ENCODE measurements at places on chromosomes 16 and 17.

- DNase-seq: no peak
Observed at GRCh38 chr17:34504814-34505484, 74.4 kb upstream of the TMEM132E start.

DNA sequence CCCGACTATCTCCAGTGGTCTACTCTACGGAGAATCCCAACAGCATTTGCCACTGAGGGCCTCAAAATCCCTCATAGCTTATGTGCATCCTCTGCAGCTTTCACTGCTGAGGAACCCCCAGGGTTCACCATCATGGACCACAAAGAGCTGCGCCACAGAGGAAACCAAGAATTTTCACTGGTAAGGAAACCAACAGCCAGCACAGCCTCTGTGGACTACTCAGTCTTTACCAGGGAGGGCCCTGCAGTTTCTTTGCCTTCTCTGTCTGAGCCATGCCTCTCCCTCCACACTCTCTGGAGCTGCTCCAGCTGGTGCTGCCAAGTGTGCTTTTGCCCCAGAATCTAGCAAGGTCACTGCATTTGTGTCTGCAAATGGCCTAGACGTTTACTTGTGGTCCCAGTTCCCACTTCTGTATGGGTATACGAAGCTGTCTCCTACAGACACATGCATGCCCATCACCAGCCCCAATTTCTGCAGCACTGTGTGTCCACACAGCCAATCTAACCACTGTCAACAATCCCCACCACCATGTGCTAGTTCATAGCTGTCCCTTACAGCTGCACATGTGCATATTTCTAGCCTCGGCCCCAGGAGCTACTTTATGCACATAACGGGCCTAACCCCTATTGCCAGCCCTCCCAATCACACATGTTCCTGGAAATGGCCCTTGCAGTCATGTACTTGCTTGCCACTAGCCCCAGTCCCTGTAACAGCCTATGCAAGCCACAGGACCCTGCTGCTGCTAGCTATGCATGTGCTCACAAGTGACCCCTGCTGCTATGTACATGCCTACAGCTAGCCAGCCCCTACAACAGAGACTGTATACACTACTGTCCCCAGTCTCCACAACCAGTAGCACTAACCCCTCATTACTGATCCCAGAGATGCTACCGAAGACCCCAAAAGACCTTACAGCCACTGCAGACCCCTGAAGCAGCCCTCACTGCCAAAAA lies 1437.4 kb downstream of the CDH11 start:
- DNase-seq: no peak

GRCh38 chr16:28212532-28212873 lies 738 bp upstream of the XPO6 start:
- DNase-seq: no peak

GRCh38 chr17:17021194-17021863 lies 20.9 kb upstream of the MPRIP start:
- no peak for DNase-seq

GRCh38 chr17:60284709-60285108 lies 107.2 kb downstream of the USP32 start:
- no peak for DNase-seq
